NCI-H460 (cell line): ENCODE measurements at places on chromosomes 6 and 20.
A peak's percentile ranks its signal among the peaks of the same experiment; 100 is the strongest.

DNA sequence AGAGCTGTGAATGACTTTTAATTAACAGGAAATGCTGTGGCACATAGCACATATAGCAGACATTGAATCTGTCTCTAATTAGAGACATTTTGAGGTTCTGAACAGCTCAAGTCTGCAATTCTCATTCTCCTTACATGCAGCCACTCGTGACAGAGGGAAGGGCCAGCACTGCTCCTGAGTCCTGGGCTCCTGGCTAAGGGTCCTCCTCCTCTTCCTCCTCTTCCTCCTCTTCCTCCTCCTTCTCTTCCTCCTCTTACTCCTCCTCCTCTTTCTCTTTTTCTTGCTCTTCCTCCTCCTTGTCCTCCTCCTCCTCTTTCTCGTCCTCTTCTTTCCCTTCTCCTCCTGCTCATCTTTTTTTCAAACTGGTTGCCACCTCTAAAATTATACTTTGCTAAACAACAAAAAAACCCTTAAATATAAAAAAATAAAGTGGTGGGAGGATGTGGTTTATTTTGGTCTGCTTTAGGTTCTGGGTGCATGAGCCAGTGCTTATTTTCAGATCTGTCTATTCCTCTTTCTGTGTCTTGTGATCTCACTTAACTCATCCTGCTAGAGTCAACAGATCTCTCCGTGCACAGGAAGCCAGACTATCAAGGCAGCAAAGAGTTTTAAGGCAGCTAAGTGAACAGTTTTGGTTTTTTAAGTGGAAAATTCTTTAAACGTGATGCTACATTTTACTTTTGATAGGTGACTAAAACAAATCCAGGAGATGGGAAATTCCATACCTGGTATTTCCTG is 159.3 kb downstream of the CD83 start:
- no peak for DNase-seq

GRCh38 chr6:148973538-148974208 is 226.8 kb downstream of the UST start:
- peak; percentile 3 for DNase-seq

DNA sequence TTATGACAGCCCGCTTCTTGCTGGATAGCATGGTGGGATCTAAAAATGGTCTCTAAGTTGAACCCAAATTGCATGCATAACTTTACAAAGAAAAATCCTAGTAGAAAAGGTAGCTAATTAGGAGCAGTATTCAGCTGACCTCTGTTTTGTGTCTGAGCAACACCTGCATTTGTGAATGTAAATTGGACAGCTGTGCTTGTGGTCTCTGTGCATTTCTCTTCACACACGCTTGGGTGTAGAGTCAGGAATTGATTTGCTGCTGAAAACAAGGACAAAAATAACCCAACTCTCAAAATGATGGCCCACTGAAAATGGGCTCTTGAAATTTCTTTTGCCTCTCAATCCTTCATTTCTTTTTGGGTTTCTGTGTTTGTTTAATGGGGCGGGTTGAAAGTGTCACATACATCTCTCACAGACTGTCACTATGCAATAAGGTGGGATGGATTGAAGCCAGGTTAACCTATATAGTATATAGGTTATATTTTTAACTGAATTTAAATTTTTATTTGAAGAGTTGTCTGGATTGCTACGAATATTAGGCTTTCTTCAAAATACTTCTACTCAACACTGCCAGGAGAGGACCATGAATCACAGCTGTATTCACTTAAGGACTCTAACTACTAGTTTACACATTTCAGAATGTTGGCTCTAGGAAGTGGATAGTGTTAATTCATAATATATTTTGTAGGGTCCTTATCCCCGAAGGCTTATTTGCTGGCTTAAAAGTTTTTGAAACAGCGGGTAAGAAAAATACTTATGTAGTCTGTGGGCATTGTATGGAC is 46.5 kb downstream of the SOBP start:
- no peak for DNase-seq

GRCh38 chr6:28802417-28803336 is 121.1 kb downstream of the TRIM27 start:
- peak; percentile 74 for DNase-seq

- DNase-seq, result no peak
Measured at GRCh38 chr6:76240092-76240491, 167.6 kb upstream of the IMPG1 start.

- DNase-seq, result peak; percentile 58
Measured at GRCh38 chr20:46752728-46753127, 43.3 kb downstream of the SLC2A10 start.

DNA sequence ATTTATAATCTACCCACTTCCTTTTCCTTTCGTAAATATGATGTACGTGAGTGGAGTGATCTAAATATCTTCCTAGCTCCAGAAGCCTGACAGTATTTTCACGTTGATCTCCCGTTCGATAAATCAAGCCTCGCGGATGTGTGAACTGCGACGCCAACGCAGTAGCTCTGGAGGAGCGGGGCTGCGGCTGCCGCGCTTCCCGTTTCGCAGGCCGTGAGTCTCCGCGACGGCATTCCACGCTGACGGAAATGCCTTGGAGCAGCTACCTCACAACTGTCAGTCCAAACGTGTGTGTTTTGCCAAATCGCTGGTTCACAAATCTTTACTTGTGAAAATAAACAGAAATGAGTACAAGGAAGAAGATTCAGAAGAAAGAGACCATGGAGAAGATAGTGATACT is 41.2 kb downstream of the BTBD3 start:
- DNase-seq, result no peak

- DNase-seq, result peak; percentile 78
Measured at GRCh38 chr6:56693246-56693607, 50.5 kb upstream of the DST start.

DNA sequence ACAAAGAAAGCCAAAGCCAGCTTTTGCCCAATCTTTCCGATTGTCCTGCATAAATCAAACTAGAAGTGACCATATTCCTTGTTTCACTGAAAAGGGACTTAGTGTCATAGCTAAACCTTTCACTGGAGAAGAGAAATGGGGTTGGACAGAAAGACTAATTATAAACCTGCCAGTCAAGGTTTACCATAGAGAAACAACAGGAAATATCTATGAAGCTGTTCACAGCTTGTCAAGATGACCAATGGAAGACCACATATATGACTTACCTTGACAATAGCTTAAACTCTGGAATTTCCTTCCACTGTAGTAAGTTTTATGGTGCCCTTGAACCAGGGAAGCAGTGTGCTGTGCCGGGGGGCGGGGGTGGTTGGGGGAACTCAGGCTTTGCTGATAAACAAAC is 107.7 kb upstream of the PHACTR1 start:
- no peak for DNase-seq

DNA sequence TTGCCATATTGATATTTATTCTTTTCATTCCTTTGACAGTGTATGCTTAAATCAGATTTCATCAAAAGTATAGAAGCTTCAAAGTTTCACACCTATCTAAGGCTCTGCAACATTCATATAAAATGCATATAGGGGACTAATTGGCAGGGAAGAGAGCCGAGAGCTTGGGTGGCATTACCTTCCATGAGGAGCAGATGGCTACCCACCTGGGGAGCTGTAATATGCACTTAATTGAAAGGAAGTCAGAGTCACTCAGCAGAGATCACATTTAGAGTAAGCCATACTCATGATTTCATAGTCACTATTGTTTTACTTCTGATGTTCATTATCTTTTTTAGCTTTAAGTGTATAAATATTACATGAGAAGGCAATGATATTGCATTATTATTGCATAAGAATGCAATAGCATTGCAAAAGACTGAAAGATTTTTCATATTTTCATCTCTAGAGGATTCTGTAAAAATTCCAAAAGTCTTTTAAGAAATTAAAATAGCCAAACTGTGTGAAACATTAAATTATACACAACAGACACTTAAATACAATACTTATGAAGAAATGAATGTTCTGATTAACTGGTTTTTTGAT is 1305.2 kb downstream of the EPHA7 start:
- no peak for DNase-seq

DNA sequence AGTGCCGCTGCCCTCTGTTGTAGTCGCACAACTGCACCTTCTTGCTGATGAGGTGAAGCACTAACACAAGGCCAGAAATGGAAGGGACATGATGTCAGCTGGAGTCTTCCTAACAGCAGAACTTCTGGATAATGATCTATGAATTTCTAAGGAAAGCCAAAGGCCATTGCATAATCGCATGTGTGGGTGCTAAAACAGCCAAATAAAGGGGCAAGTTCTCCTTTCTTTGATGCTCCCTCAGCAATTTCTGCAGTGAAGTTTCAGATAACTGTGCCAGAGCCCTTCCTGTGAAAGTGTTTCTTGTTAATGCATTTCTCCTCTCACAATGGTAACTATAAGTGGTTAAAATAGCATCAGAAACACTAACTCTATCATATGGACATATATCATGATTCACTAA is 8.0 kb upstream of the F13A1 start:
- DNase-seq, result no peak

GRCh38 chr6:11414176-11414963 is 123.2 kb upstream of the TMEM170B start:
- no peak for DNase-seq

- DNase-seq, result no peak
Measured at GRCh38 chr6:53691667-53692133, 26.1 kb upstream of the KLHL31 start.

DNA sequence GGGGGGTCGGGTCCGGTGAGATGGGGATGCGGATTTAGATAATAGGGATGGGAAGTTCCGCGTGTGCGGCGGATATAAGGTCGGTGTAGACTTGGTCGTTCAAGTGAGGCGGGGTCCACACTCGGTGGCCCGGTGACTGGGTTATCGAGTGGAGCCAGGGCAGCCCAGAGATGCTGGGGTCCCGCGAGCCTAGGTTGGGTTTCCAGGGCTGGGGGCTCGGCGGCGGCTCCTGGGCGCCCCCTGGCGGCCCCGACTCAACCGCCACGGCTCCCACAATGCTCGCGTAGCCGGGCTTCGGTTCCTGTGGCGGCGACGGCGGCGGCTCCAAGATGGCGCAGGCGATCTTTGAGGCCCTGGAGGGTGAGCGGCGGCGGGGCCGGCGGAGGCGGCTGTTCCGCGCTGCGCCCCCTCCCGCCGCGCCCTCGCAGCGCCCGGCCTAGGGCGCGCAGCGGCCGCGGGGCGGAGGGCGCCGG is at the start of gene ZNF341:
ZNF341 (plus strand) TSS at position 304 of the 473 bp plus-strand sequence; CDS start at position 330, 26 bp downstream.
- DNase-seq, result peak; percentile 86

DNA sequence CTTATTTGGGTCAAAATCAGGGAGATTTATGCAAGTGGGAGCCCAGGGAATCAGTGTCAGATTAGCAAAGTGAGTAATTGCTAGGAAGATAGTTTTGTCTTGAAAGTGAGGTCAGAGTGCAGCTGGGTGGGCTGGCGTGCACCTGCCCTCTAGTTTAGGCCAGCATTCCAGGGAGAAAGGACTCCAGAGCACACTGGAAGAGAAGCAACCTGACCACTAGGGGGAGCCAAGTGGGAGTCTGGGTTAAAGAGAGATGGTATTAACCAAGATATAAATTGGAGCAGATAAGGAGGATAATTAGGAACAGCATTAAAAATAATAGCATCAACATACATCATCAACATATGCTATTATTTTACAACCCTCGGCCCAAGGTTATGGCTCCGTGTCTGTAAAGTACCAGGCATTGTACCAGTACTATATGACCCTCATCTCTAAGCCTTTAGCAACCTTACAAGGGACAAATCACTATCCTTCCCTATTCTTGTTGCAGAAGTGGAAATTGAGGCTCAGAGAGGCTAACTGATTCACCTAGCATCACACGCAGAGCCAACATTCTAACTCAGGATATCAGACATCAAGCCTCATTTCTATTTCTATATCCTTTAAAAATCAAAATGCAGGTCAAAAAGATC is 57.8 kb downstream of the SLC2A10 start:
- peak; percentile 49 for DNase-seq

- DNase-seq, result no peak
Measured at GRCh38 chr20:51354191-51354768, 188.2 kb downstream of the NFATC2 start.
